ENCODE measurements at places on chromosomes 11 and 22.
A peak's percentile ranks its signal among the peaks of the same experiment; 100 is the strongest.

- no peak for DNase-seq
Measured at GRCh38 chr22:45877651-45878050, 99.3 kb downstream of the WNT7B start.

DNA sequence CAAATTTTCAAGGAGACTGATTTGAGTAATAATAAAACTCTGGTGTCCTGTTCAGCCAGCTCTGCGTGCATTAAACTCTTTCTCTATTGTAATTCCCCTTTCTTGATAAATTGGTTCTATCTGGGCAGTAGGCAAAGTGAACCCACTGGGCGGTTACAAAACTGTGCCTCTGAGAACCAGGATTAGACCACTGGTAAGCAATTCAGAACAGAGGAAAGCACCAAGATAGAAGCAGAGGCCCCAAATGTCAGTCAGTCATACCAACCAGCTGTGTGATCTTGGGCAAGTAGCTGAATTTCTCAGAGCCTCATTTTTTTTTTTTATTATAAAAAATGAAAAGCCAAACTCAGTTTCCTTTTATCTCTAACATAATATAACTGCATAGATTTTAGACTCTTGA is 54.9 kb downstream of the TRIM44 start:
- no peak for DNase-seq

DNA sequence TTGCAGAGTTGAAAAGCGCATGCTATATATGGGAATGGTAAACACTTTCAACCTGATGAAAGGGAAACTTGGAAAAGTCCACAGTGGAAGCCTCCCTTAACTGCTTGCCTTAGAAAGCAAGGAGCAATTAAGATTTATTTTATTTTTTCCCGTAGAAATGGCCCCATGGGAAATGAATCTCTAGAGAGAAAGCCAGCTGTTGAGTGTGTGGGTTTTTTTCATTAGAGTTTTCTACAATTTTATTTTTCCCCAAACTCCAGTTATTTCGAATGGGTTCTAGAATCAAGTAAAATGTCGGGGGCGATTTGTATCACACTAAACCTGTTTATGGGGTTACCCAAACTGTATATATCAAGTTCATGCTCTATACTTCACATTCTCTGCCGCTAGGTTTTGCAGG is at the start of gene OR5M3:
OR5M3 (minus strand) TSS at position 101 of the 400 bp plus-strand sequence. CDS start 2,855 bp downstream, outside the sequence.
- DNase-seq, result no peak

- DNase-seq, result no peak
Measured at GRCh38 chr11:69212798-69213110, 57.0 kb downstream of the SMIM38 start.

DNA sequence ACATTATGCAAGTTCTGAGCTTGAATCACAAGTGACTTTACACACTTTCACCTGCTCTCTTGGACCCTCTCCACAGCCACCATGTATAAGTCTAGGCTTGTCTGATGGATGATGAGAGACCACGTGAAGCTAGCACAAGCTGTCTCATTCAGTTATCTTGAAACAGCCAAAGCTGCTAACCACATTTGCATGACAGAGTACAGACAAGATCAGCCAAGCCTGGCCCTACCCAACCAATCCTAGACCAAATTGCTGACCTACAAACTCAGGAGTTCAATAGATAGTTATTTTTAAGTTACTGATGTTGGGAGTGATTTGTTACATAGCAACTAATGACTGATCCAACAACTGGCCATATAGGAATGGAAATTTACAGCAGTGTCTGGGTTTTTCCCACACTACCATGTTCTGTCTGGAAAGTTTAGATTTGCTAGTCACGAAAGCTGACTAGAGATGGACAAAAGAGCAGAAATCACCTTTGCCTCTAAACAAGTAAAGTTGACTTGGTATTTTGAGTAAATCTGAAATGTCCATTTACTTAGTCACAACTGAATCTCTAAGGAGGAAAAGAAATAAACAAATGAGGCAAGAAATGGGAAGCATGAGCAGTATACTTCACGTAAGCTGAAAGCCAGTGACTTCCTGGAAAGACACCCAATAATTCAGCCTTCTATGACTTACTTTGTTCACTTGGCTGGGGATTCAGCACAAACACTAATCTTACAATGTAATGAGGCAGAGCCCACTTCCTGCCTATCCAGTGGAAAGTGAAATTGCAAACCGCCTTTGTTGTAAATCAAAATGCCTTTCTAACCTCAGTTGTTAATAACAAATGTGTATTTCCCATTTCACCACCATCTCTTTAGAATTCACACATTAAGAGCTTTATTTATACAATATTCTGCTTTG is 101.7 kb downstream of the FAM181B start:
- DNase-seq, result no peak

- no peak for DNase-seq
Measured at GRCh38 chr11:131889760-131890581, 519.6 kb downstream of the NTM start.

GRCh38 chr11:71169313-71169712 is 83.1 kb downstream of the SHANK2 start:
- no peak for DNase-seq

DNA sequence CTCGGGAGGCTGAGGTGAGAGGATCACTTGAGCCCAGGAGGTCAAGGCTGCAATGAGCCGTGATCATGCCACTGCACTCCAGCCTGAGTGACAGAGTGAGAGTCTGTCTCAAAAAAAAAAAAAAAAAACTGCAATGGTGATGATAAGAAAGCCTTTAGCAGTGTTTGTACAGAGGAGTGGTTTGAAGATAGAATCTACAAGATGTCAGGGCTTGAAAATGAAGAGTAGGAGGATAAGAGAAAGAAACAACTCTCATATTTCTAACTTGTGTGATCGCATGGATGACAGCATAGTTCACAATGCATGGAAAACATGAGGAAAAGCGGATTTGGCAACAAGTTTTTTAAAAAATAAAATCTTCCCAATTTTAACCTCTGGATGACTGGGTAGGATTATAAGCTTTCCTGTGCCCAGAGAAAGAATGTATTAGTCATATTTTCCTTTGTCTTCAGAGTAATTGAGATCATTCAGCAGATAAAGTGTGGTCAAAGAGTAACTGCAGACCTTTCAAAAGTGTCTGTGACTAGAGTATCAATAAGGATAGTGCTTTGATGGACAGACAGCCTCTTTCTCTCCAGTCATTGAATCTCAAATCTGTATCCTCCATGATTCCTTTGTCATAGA is 328.1 kb downstream of the CASP12 start:
- DNase-seq, result no peak

DNA sequence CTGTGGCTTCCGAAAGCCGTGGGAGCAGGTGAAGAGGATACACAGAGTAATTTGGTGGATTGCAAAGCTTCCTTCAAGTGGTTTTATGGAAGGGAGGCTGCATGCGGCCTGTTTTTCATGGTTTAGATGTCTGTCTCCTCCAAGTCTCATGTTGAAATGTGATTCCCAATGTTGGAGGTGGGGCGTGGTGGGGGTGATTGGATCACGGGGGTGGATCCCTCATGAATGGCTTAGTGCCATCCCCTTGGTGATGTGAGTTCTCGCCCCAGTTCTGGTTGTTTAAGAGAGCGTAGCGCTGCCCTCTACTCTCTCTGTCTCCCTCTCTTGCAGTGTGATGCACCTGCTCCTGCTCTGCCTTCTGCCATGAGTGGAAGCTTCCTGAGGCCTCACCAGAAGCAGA is 247.8 kb upstream of the B3GAT1 start:
- no peak for DNase-seq

DNA sequence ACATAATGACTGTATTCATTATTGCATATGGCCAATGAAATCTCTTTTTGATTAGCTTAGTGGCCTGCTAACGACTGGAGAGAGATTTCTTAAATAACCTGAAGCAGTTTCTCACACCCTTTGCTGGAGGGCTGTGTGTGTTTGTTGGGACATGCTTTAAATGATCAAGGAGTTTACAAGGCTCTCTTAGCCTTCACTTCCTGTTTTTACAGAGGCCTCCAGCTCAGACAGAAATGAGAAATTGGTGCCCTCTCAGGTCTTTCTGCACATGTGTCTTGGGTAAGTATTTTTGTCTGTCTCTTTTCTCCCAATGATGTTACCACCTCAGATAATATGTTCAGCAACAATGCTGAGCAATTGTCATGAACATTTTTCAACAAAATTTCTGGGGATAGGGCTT is 884.4 kb upstream of the CNTN5 start:
- no peak for DNase-seq

GRCh38 chr11:114284914-114285313 is 11.3 kb upstream of the NNMT start:
- no peak for DNase-seq

- DNase-seq, result no peak
Measured at GRCh38 chr11:15544353-15544752, 429.6 kb downstream of the INSC start.

GRCh38 chr11:73242251-73243092 is 24.4 kb downstream of the P2RY2 start:
- DNase-seq, result peak; percentile 84

DNA sequence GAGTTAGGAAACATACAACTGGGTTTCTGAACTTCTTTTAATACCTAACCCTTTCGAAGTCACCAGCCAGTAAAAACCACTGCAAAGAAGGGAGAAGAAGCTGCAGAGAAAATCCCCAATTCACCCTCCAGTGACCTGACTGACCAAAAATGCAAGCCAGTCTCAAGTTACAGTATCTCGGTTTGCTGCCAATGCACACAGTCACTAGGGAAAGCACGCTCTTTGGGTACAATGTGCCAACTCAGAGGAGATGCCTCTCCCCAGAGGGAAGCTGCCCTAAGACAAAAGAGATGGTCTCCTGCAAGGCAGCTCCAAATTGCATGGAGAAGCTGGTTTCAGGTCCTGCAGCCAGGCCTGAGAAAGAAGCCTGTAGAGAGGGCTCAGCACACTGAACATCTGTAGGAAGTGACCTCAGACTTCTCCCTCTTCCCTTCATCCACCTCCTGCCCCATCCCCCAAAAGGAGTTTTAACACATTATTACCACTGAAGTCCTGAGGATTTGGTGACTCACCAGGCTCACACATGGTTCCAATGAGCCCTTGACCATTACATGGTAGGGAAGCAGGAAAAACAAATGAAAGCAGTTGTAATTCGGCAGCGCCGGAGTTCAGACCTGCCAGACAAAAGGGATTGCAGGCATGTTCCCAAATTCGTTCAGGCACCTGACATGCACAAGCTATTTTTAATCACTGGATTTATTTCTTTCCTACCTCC is 90.1 kb downstream of the ETS1 start:
- DNase-seq, result no peak

DNA sequence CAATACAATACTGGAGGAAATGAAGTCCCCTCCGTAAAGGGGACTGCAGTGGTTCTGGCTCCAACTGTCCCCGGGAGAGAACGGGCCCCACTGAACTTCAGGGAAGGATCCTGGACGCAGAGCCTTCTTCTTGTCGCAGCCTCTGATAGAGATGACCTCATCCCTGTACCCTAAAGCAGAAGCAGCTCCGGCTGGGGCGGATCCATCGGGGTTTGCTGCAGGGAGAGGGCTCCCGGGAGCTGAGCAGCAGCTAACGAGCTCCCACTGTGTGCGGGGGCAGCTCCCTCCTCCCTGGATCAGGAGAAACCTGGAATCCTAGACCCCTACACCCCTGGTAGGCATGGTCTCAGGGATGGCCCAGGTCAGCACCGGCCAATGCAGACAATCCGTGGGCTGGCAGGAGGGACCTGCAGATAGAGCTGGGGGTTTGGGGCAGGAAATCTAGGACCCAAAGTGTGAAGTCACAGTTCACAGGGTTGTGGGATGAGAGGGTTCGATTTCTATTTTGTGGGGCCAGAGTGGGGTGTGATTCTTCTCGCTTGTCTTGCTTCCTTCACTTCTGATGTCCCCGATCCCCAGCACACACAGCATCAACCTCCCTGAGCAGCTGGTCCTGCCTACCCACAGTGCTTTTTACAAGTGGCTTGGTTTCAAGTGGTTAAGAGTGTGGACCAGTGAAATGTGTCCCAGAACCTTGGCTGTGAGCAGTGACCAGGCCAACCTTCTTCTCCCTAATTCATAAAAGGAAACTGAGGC is 12.9 kb downstream of the KIAA0930 start:
- no peak for DNase-seq

DNA sequence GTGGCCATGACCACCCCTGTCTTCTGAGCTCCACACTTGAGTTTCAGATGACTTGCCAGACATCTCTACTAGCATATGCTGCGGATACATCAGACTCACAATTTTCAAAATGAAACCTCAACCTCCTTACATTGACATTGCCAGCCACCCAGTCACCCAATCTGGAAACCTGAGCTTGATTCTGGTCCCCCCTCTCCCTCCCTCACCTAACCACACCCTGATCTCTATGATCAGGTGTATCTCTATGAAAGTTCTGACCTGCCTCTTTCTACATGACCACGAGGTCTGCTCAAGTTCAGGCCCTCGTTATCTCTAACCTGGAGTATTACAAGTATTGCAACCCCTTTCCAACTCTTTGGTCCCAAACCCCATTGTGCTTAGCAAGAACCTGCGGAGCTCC is 254.1 kb downstream of the KIRREL3 start:
- no peak for DNase-seq

DNA sequence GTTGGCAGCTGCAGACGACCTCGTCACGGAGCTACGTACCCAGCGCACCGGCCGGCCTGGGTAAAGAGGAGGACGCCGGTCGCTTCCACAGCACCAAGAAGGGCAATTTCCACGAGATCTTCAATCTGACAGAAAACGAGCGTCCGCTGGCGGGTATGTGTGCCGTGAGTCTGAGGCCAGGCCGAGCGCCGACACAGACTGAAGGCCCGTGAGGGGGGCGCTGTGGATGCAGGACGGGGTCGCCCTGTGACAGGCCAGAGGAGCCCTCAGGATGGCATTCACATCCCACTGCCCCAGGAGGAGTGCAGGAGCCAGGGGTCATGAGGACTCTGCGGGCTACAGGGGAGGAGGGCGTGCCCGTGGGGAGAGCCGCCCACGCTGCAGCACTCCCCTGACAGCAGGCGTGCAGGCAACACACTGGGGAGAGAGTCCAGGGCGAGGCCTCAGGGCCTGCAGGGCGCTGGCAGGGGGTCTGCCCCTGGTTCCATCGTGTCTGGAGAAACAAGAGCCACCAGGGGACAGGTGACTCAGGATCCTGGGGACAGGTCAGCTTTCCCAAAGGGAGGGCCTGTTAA is 53.6 kb downstream of the GRAMD4 start:
- no peak for DNase-seq

GRCh38 chr11:877565-877964 is 33.0 kb downstream of the CHID1 start:
- DNase-seq, result no peak

GRCh38 chr11:119664063-119664572 is 64.9 kb downstream of the NECTIN1 start:
- DNase-seq, result no peak

DNA sequence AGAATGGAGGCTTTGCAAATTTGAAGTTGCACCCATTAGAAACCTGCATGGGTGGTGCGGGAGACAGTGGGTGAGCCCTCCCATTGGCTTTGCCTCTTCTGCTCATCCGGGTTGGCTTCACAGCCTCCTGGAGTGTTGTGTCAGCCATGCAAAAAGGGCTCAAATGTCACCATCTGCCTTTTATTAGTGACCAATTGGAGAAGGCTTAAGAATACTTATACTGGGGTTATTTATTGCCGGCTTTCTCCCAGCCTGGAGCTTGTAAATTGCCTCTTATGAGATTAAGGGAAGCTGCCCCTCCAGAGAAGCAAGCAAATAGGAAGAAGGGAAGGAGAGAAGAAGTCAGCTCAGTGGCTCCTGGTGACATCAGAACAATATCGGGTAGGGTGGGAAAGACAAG is 182.6 kb downstream of the ST3GAL4 start:
- no peak for DNase-seq

Measured in hematopoietic multipotent progenitor cell (in vitro differentiated cells).